T-helper 17 cell (primary cell): ENCODE measurements at places on chromosomes 6 and 20. TPM values are rescaled to one million over a fixed set of nuclear protein-coding genes. Genes with fewer than 3 reads are reported as not detected.

DNA sequence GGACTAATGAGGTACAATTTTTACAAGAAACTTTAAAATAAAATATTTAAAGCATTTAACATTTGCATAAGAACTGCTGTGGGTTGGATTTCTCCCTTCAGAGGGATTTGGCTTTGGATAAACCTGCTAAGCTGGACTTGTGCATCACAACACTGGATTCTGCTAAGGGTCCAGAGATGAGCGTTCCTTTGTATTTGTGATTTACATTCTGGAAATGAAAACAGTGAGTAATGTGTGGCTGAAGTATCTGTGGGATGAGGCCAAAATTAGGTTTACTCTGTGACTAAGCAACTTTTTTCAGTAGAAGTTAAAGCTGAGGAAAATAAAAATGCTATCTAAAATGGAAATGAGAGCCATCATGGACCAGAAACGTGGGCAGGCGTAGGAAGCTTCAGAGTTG lies 494.3 kb downstream of the EPM2A start:
- H3K36me3 ChIP-seq: no peaks in the 10 kb centered on the region
- no peak overlapping the region for H3K27ac ChIP-seq

GRCh38 chr6:33375143-33375671 lies 16.4 kb upstream of the KIFC1 start:
- no peak overlapping the region for H3K4me3 ChIP-seq
- DNase-seq: no peak
- peak overlapping the region; percentile 34 for H3K27ac ChIP-seq
- no peaks in the 10 kb centered on the region for H3K36me3 ChIP-seq
- H3K4me1 ChIP-seq: peaks cover 10% of the 10 kb centered on the region

- peak overlapping the region; percentile 99 for H3K27ac ChIP-seq
- peaks cover 6% of the 10 kb centered on the region for H3K36me3 ChIP-seq
- H3K4me3 ChIP-seq: peak overlapping the region; percentile 92
- H3K4me1 ChIP-seq: peaks cover 55% of the 10 kb centered on the region
- DNase-seq: peak; percentile 19
These were observed 125.2 kb downstream of the HIVEP2 start for GRCh38 chr6:142819603-142820337.

GRCh38 chr6:159976686-159977254 lies 7.9 kb downstream of the IGF2R start:
- H3K4me3 ChIP-seq: peak overlapping the region; percentile 49
- peaks cover 80% of the 10 kb centered on the region for H3K4me1 ChIP-seq
- H3K36me3 ChIP-seq: no peaks in the 10 kb centered on the region

DNA sequence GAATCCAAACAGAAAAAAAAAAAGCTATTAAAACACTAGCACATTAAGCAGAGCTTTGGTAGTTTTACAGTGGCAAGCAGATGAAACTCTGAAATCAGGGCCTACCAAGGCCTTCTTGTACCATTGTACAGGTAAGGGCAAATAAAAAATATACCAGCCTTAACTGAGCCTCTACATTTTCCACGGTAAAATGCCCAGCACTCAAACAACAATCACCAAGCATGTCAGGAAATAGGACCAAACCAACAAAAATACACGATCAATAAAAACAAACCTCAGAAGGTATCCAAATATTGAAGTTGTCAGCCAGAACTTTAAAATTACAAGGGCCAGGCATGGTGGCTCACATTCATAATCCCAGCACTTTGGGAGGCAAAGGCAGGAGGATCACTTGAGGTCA lies 18.3 kb downstream of the TRERF1 start:
- no peak overlapping the region for H3K4me3 ChIP-seq
- H3K36me3 ChIP-seq: peaks cover 2% of the 10 kb centered on the region
- DNase-seq: no peak
- H3K27me3 ChIP-seq: no peaks in the 10 kb centered on the region
- peak overlapping the region; percentile 54 for H3K27ac ChIP-seq

- peak overlapping the region; percentile 95 for H3K4me3 ChIP-seq
- peaks cover 62% of the 10 kb centered on the region for H3K4me1 ChIP-seq
- no peaks in the 10 kb centered on the region for H3K27me3 ChIP-seq
- DNase-seq: peak; percentile 45
- H3K36me3 ChIP-seq: peaks cover 9% of the 10 kb centered on the region
These were observed 5.4 kb downstream of the CCND3 start for GRCh38 chr6:41936073-41936837.

GRCh38 chr6:125888989-125889656 lies 67.4 kb upstream of the HINT3 start:
- H3K4me3 ChIP-seq: peak overlapping the region; percentile 41
- H3K4me1 ChIP-seq: peaks cover 6% of the 10 kb centered on the region
- H3K36me3 ChIP-seq: peaks cover 7% of the 10 kb centered on the region
- H3K27ac ChIP-seq: no peak overlapping the region

GRCh38 chr20:10508060-10508459 lies 73.0 kb downstream of the SLX4IP start:
- DNase-seq: no peak
- H3K27ac ChIP-seq: no peak overlapping the region
- no peaks in the 10 kb centered on the region for H3K27me3 ChIP-seq
- peaks cover 24% of the 10 kb centered on the region for H3K4me1 ChIP-seq
- no peak overlapping the region for H3K4me3 ChIP-seq
- no peaks in the 10 kb centered on the region for H3K36me3 ChIP-seq

- no peaks in the 10 kb centered on the region for H3K27me3 ChIP-seq
- no peaks in the 10 kb centered on the region for H3K36me3 ChIP-seq
- H3K4me1 ChIP-seq: peaks cover 26% of the 10 kb centered on the region
- peak within 1 kb of the TSS; percentile 93 for H3K27ac ChIP-seq
These were observed at the start of gene FUCA2 for GRCh38 chr6:143510991-143511891. TSS of gene FUCA2 (minus strand) at chr6:143511720. CDS start at chr6:143511634, 86 bp downstream.

DNA sequence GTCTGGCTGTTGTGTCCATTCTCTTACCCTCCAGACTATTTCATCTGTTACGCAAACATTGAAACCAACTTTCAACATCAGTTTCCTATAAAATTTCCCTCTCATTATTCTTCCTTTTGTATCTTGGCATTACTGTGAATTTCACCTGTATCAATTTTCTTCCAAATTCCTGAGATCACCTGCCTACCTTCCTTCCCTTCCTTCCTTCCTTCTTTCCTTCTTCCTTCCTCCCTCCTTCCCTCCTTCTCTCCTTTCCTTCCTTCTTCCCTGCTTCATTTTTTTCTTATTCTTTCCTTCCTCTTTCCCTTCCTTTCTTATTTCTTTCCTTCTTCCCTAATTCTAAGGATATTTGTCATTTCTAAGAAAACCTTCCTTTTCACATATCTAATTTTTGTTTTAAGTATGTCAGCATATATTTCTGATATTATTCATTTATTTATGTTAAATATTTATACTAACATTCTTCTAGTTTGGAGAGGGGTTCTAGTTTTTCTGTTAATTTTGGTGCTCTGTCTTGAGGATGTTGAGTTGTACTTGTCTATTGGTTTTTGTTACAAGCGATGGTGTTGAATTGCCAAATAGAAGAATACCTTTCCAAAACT lies 4.8 kb upstream of the SLC17A3 start:
- H3K27me3 ChIP-seq: peaks cover 8% of the 10 kb centered on the region
- H3K27ac ChIP-seq: no peak overlapping the region
- peaks cover 2% of the 10 kb centered on the region for H3K36me3 ChIP-seq
- no peak overlapping the region for H3K4me3 ChIP-seq

DNA sequence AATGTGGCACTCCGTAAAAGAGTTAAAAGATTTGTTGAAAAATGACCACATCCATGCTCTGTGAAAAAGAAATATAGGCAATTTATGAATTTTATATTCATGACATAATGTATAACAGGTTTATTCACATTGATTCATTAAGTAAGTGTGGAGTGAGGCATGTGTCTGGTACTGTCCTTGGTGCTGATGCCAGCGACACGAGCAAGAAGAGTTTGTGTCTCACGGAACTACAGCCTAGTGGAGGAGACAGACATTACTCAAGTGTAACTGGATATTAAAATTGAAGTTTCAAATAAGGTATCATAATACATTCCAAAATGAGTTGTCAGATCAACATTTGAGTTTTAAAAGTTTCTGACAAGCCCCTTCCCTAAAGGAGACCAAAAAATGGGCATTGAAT lies 158.2 kb upstream of the PRND start:
- H3K4me3 ChIP-seq: no peak overlapping the region
- no peaks in the 10 kb centered on the region for H3K36me3 ChIP-seq
- peaks cover 40% of the 10 kb centered on the region for H3K27me3 ChIP-seq
- H3K27ac ChIP-seq: no peak overlapping the region

GRCh38 chr6:11615214-11615602 lies 77.7 kb downstream of the TMEM170B start:
- no peak overlapping the region for H3K4me3 ChIP-seq
- H3K36me3 ChIP-seq: no peaks in the 10 kb centered on the region
- H3K27ac ChIP-seq: no peak overlapping the region
- H3K4me1 ChIP-seq: peaks cover 2% of the 10 kb centered on the region
- DNase-seq: no peak

- peaks cover 7% of the 10 kb centered on the region for H3K36me3 ChIP-seq
- H3K4me3 ChIP-seq: peak overlapping the region; percentile 57
- H3K27ac ChIP-seq: no peak overlapping the region
- DNase-seq: no peak
These were observed 8.8 kb downstream of the NR2E1 start for GRCh38 chr6:108174371-108175175.

GRCh38 chr20:11350126-11351005 lies 567.3 kb upstream of the BTBD3 start:
- no peaks in the 10 kb centered on the region for H3K36me3 ChIP-seq
- no peaks in the 10 kb centered on the region for H3K27me3 ChIP-seq
- no peaks in the 10 kb centered on the region for H3K4me1 ChIP-seq
- H3K4me3 ChIP-seq: no peak overlapping the region
- DNase-seq: no peak

GRCh38 chr6:15502446-15503345 lies 160.1 kb downstream of the DTNBP1 start:
- H3K27me3 ChIP-seq: no peaks in the 10 kb centered on the region
- peaks cover 5% of the 10 kb centered on the region for H3K36me3 ChIP-seq
- no peak overlapping the region for H3K27ac ChIP-seq

DNA sequence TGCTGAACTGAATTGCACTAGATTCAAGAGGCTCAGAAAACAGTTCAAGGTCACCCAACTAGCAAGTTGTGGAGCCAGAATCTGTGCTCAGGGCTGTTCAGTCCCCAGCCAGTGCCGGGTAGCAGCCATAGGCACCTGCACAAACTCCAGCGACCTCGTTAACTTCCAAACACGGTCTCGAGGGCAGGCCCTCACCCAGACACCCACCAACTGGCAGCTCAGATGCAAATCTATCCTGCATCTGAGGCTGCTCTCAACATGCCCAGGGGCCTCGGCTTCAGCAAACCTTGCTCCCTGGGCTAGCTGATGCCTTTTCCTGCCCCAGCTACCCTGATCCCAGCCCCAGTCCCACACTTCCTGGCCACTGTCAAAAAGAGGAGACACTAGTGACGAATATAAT lies 3.7 kb downstream of the JPH2 start:
- no peak for DNase-seq
- H3K36me3 ChIP-seq: peaks cover 14% of the 10 kb centered on the region
- H3K4me1 ChIP-seq: peaks cover 10% of the 10 kb centered on the region
- H3K4me3 ChIP-seq: no peak overlapping the region

- H3K27ac ChIP-seq: no peak overlapping the region
- H3K4me1 ChIP-seq: peaks cover 15% of the 10 kb centered on the region
- peaks cover 63% of the 10 kb centered on the region for H3K27me3 ChIP-seq
- H3K4me3 ChIP-seq: no peak overlapping the region
- no peak for DNase-seq
- H3K36me3 ChIP-seq: peaks cover 7% of the 10 kb centered on the region
These were observed 6.8 kb downstream of the MDFI start for GRCh38 chr6:41645007-41645618.

DNA sequence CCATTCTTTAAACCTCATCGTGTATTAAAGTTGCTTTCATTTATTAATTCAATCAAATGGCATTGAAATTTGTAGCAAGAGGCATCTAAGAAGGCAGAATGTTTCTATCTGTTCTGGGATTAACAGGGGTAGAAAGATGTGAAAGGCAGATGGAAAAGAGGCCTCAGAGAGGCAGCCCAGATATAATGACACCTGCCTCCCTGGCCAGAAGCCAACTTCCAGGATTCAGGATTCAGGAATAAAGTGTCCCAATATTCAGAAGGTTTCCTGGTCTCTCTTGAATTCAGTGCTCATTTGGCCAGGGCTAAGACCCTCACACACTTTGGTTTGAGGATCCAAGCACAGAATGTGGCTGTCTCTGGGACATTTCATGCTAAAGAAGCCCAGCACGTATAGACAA lies 39.9 kb downstream of the HLA-B start:
- H3K4me1 ChIP-seq: no peaks in the 10 kb centered on the region
- no peak for DNase-seq
- H3K27me3 ChIP-seq: peaks cover 55% of the 10 kb centered on the region
- peaks cover 9% of the 10 kb centered on the region for H3K36me3 ChIP-seq

DNA sequence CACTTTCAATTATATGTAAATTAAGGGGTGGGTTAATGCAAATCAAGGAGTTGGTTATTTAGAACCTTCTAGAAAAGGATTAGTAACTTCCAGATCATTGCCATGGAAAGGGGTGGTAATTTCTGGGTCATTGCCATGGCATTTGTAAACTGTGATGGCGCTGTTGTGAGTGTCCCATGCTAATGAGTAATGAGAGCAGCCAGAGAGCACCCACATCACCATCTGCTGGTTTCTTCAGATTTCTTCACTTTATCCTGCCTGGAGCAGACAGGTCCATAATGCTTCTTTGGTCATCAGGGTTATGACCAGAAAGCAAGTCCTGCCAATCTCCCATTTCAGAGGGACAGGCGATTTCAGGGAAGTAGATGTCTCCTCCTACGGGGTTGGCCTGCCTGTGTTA lies 311.3 kb upstream of the CNR1 start:
- no peak overlapping the region for H3K27ac ChIP-seq
- H3K27me3 ChIP-seq: peaks cover 62% of the 10 kb centered on the region
- H3K4me3 ChIP-seq: no peak overlapping the region
- no peaks in the 10 kb centered on the region for H3K36me3 ChIP-seq

GRCh38 chr6:104573350-104573749 lies 286.4 kb downstream of the HACE1 start:
- DNase-seq: no peak
- no peak overlapping the region for H3K4me3 ChIP-seq
- no peaks in the 10 kb centered on the region for H3K27me3 ChIP-seq
- H3K4me1 ChIP-seq: no peaks in the 10 kb centered on the region
- H3K27ac ChIP-seq: no peak overlapping the region
- no peaks in the 10 kb centered on the region for H3K36me3 ChIP-seq

- no peak for DNase-seq
- peaks cover 14% of the 10 kb centered on the region for H3K27me3 ChIP-seq
- no peak overlapping the region for H3K27ac ChIP-seq
- H3K4me3 ChIP-seq: no peak overlapping the region
- H3K36me3 ChIP-seq: no peaks in the 10 kb centered on the region
These were observed 6.9 kb downstream of the SIGLEC1 start for GRCh38 chr20:3705491-3705969.

- H3K27me3 ChIP-seq: no peaks in the 10 kb centered on the region
- no peaks in the 10 kb centered on the region for H3K36me3 ChIP-seq
- DNase-seq: no peak
- no peak overlapping the region for H3K27ac ChIP-seq
- H3K4me1 ChIP-seq: no peaks in the 10 kb centered on the region
- no peak overlapping the region for H3K4me3 ChIP-seq
These were observed 144.8 kb downstream of the KLHL32 start for GRCh38 chr6:97069363-97069762.

The CTSA gene
- 121 TPM for total RNA-seq

The SYNJ2 gene
- total RNA-seq: 43.6 TPM

The DSP gene
- 0.05 TPM for total RNA-seq

The C6orf132 gene
- total RNA-seq: not detected

The OVOL2 gene
- total RNA-seq: not detected

The RPS18 gene
- 4,373 TPM for total RNA-seq

The GCLC gene
- 20.7 TPM for total RNA-seq

The RXRB gene
- 64.4 TPM for total RNA-seq

The CRISP3 gene
- not detected for total RNA-seq

The VNN1 gene
- 0.42 TPM for total RNA-seq

The HSPA1L gene
- total RNA-seq: 3.5 TPM

The ELOVL2 gene
- total RNA-seq: not detected

The CRIP3 gene
- total RNA-seq: 1.3 TPM

The CAGE1 gene
- 0.60 TPM for total RNA-seq

The ARFGEF3 gene
- total RNA-seq: not detected
